ENCODE measurements at places on chromosomes 5 and 9.

DNA sequence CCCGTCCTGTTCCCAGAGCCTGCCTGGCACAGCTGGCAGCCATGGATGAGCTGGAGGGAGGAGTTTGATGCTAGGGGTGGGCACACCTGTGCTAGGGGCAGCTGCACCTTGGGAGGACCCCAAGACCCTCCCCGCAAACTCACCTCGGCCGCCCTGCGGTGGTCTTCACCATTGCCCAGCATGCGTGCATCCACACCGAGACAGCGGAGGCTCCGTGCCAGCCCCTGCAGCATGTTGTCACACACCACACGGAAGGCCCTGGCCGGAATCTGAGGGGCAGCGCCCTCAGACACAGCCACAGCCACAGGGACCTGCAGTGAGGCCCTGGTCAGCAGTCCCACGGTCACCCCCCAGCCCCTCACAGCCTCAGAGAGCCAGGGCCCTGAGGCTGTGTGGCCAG lies 45.9 kb upstream of the NRARP start:
- DNase-seq, result no peak

DNA sequence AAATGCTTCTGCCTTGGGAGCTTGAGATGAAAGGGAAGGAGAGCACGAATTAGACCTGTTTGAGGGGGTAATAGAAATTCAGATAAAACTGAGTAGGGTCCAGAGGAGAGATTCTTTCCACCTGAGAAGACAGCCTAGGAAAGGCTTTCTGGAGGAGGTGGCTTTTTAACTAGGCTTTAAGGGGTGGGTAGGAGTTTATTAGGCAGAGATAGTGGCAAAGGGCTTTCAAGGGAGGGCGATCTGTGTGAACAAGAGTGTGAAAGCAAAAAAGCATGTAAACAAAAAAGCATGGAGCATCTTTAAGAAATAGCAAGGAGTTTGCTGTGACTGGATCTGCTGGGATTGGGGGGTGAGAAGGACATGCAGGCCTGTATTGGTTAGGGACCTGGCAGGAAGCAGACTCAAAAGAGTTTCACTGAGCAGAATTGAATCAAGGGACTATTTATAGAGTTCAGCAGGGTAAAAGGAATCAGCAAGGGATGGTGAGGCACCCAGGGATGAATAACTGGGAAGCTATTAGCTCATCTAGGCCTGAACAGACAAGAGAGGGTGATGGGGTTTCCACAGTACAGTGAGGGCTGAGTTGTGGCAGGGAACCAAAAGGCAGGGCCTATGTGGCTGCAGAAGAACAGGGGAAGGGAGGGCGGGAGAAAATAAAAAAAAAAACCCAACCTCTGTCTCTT lies 18.8 kb downstream of the SLC1A1 start:
- DNase-seq, result peak; percentile 80

DNA sequence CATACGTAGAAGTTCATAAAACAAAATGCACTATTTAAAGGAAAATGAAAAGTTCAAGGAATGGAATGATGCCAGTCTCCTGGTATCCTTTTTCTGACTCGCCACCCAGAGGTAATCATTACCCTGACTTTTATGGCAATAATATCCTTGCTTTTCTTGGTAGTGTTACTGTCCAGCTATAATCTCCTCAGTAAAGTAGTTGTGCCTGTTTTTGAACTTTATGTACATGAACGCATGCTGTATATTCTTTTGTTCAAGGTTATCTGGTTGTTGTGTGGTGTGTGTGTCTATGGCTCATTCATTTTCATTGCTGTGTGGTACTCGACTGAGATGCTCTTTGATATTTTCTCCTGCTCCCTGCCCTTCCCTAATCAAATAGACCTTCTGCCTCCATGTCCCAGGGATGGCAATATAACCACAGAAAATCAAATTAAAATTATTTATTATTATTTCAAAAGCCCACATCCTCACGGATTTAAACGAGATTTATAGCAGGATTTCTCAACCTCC lies 29.2 kb upstream of the FBP1 start:
- DNase-seq, result no peak

- peak; percentile 21 for DNase-seq
Observed at GRCh38 chr5:67181648-67182221, 14.9 kb downstream of the CD180 start.

DNA sequence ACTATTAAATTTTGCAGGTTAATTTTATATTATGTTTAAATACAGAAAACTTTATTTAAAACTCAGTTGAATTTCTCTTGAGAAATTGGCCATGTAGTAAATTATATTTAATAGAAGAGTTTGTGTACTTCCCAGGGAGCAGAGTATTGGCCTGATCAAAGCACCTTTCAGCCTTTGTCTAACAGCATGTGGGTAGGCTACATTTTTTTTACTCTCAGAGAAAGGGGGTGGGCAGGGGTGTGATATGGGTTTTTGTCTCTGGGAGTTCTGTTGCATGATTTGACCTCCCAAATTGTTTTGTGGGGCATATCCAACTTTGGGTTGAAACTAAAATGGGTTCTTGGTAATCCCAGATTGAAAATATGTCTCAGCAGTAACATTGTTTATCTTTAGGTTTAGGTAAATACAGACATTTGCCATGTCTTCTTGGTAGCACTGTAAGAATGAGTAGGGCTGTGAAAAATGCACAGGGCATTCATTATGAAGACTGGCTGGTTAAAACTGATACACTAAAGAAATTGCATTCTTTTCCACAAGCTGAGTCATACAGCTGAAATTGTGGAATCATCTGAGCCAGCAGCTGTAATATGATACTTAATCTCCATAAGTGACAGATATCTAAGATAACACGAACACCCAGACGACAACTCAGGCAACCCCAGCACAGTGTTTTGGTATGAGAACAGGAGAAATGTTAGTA lies 75.4 kb upstream of the CDKN2B start:
- DNase-seq, result peak; percentile 87

DNA sequence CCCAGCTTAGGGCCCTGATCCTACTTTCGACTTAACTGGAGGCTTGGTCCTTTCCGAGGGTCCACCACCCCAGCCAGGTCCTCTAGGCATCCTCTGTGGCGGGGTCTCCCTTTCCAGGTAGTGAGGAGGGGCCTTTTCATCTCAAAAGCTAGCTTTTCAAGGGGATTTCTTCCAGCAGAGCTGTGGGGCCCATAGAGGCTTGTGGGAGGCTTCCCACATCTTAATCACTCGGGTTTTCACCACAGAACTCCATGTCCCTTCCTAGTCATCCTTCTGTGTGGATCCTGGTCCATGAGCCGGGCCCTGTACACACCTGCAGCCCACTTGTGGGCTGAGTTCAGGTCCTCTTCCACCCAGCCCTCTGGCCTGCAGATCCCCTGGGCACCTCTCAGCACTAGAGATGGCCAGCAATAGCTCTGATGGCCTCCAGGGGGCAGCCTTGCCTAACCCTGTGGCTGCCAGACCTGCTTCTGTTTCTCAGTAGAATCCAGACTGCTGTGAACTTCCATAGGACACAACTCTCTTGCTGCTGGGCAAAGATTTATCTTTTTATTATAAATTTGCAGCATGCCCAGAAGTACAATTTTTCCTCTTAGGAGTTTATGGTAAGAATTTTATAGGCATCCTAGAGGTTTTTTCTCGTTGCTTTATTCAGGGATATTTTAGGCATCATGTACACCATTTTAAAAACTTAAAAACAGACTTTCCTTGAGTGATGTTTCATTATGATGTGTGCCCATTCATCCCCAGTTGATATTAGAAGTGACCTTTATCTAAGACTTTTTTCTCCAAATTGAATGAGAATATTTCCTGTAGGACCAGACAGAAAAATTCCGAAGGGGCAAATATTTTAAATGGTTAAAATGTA lies 208.9 kb downstream of the TRIO start:
- DNase-seq, result peak; percentile 41

DNA sequence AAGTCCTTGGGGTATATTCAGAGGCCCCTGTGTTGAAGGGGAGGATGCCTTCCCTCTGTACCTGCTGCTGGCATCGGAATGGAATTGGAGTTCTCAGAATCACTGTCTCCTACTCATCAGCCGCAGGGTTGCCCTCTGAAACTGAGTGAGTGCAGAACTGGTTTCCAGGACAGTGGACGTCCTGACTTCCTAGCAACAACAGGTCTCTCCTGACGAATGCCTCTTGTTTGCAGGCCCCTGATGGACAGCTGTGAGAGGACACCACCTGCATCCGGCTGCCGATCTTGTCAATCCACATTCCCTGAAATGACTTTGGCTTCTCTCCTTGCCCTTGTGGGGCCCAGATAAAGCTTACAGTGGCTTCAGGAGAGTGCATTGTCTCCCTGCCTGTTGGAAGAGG lies 274.5 kb downstream of the NSG2 start:
- no peak for DNase-seq

DNA sequence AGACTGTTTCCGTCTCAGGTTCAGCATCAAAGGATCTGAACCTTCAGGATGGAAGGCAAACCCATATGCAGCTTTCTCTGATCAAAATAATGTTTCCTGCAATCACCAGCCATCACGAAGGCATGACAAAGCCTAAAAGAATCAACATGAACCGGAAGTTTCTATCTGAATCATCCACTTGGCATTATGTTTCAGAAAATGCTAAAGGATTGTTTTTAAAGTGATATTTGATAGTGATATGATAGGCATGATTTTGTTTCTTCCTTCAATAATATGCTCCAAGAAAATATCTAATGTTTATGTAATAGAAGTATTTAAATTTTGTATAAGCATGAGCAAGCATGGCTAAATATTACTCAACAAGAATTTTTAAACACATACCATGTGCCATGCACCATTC lies 219.6 kb downstream of the PLK2 start:
- DNase-seq, result peak; percentile 74

GRCh38 chr9:95773053-95773418 lies 102.5 kb upstream of the ERCC6L2 start:
- DNase-seq, result no peak

GRCh38 chr5:169993485-169993790 lies 13.1 kb upstream of the INSYN2B start:
- no peak for DNase-seq

- no peak for DNase-seq
Observed at GRCh38 chr5:157598350-157598936, 22.9 kb upstream of the ADAM19 start.

GRCh38 chr5:77232574-77233358 lies 22.3 kb downstream of the PDE8B start:
- no peak for DNase-seq

DNA sequence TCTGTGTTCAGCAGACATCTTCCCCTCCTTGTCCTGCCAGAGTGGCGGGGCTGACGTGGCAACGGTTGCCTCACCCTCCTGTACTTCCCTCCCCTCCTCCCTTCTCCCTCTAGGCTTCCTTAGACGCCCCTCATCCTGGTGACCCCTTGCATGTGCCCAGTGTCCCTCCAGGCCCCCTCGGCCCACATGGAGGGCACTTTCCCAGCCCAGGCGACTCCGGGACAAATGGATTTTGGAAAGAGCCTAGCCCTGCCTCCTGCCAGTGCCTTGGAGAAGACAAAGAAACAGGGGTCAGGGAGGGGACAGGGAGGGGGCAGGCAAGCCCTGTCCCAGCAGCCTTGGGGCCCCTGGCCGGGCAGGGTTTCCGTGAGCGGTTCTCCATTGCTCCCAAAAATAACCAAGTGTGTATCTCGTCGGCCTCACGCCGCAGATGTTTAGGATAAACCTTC lies 38.3 kb upstream of the NEURL1B start:
- peak; percentile 11 for DNase-seq

DNA sequence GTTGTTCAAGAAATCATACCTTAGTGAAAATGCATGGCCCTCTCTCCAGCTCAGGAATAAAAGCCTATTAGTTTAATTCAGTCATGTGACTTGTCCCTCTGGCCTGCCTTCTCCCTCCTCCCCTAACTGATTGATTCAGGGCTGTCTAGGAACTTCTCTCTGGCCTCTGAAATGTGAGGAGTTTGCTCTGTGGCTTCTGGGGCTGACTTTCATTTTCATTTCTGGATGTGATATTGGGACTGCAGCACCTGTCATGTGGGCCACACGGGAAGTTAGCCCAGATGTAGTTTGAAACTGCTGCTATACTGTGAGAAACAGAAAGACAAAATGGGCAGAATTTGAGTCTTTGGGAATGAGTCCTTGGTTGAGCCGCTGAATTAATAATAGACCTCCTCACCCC lies 44.8 kb downstream of the PARP8 start:
- no peak for DNase-seq
